ENCODE measurements at places on chromosomes 7 and 10. TPM values are rescaled to one million over a fixed set of nuclear protein-coding genes. Genes with fewer than 3 reads are reported as not detected.

DNA sequence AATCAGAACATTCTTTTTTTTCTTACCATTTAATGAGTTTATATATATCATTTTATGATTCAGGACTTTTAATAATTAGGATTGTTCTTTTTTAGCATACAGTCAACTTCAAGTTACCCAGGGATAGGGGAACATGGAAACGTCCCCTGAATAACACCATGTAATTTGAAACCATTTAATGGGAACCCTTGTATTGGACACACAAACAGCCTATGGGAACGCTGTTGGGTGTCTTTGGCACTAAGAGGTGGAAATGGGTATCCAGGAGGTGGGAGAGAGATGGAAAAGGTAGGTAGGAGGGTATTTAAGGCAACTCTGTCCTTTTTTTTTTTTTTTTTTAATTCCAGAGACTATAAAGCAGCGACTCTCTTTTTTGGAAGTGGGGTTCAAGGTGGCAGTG, 2.6 kb downstream of the LUC7L2 start:
- no peak for DNase-seq

GRCh38 chr7:3043544-3044371, at the start of gene CARD11:
Gene CARD11, minus strand, starts transcription at chr7:3043867. Its CDS starts 85,361 bp downstream, at chr7:2958506.
- peak; percentile 67 for DNase-seq

GRCh38 chr10:92014620-92015019, 91.0 kb downstream of the BTAF1 start:
- DNase-seq: no peak

DNA sequence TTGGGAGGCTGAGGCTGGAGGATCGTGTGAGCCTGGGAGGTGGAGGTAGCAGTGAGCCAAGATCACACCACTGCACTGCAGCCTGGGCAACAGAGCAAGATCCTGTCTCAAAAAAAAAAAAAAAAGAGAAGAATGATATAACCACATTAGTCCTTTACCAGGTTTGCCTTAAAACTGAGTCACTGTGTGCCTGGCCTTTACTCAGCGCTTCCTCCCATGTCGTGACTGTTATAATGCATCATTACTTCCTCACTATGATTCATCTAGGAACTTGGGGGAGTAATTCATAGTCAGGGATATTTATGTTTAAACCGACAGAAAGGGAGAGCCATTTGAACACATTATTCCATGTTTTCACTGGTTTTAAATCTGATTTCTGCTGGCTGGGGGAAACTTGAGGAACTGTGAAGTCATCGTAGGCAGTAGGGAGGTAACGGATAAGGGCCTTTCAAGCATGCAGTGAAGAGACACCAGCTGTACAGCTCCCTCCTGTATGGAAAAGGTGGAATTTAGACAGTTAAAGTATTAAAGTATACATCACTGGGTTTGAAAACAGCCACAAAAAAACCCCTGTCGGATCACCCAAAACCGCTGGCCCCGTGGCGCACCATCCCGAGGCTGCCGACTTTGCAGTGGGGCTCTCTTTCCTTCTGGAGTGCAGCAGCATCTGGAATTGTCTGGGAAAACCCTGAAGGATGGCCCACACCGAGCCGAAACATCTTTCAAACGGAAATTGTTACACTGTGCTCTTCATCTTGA, 119.8 kb downstream of the NKX6-2 start:
- peak; percentile 28 for DNase-seq

GRCh38 chr7:106639476-106640334, 21.3 kb downstream of the CCDC71L start:
- DNase-seq: no peak

DNA sequence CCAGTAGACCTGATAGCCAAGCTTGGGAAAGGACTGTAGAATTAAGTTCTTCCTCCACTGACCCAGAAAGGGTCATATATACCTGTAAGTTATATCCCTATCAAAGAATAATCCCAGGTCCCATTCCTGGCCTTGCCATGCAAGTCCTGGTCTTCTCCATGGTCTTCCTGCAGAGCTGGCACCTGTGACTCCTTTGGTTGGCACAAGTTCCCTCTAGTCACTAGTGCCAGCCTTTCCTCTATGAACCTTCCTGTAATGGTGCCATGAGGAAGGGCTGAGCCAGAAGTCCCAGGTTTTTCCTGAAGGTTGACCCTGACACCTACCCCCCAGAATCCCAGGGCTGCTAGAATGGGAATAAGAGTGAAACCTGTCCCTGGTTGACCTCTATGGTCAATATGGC, 54.1 kb upstream of the UNC5B start:
- DNase-seq: no peak

GRCh38 chr7:38428041-38428440, 154.6 kb upstream of the TARP start:
- DNase-seq: no peak

GRCh38 chr10:98033515-98033914, 3.1 kb upstream of the CRTAC1 start:
- no peak for DNase-seq

DNA sequence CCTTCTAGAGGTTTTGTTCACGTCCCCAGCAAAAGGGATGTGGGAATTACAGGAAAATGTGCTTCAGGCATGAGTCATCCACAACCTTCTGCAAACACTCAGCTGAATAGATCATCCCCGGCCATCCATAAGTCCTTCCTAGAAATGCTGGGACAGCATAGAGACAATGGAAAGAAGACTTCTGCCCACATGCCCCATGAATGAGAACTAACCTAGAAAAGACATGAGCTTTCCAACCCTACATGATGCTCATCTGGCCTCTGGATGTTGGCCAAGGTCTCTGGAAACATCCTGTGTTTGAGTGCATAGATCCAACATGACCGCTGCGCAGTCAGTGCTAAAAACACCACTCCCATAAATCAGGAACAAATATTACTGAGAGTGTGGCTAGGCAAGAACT, 277.5 kb downstream of the PLXNA4 start:
- DNase-seq: no peak

DNA sequence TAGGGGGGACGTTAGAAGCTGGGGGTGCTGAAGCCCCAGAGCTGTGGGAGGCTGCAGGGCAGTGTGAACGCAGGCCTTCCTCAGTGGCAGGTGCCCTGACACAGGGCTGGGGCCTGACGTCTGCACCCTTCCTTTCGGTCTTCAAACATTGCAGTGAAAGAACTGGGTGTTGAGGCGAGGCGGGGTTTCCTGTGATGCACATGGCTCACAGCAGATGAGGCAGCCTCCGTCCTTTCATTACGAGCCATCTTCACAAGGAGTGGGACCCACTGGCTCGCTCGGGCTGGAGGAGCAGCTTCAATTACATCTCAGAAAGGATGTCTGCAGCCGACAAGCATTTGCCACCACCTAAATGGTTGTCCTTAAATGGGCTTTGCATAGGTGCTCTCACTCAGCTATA, 180.3 kb upstream of the SHH start:
- no peak for DNase-seq

GRCh38 chr10:122341141-122341810, 33.2 kb upstream of the PLEKHA1 start:
- DNase-seq: no peak

DNA sequence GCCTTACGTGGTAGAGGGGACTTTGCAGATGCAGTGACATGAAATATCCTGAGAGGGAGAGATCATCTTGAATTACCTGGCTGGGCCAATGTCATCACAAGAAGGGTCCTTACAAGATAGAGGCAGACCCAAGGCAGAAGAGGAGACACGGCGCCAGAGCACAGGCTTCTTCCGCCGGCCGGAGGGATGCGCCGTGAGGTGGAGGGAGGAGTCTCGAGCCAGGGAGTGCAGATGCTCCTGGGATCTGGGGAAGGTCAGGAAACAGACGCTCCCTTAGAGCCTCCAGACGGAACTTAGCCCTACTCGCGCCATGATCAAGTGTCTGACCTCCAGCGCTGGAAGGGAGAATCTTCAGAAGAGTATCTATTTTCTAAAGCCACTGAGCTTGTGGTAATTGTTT, 304.8 kb downstream of the GLRX3 start:
- DNase-seq: no peak

DNA sequence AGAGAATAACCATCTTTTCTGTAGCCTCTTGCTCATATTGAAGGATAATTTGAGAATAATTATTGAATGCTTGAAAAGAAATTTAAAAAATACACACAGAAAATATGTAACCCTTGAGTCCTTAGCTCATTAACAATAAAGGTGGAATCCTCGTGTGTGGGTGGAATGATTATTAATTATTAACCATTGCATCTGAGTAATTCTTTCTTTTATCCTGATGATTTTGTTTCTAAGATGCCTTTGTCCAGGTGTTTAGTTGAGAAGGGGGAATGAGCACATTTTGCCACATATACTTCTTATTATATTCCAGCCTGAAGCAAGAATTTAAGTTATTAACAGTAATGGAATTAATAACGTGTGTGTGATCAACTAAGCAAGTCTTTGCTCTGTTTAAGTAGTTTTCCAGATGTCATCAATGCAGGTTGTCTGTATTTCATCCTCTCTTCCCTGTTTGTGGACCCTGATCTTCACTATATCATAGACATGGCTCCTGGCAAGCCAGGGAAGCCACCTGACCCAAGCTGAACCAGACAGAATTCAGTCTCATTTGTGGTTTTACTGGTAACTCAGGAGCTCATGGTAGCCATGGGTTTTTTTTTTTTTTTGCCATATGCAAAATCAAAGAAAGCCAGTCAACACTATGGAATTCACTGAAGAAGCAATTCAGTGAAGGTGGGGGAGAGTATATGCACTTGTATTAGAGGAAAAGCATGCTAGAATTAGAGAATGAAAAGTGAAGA, 144.3 kb downstream of the KIF20B start:
- no peak for DNase-seq

- DNase-seq: no peak
Observed at GRCh38 chr7:137590071-137590755, 246.7 kb upstream of the PTN start.

DNA sequence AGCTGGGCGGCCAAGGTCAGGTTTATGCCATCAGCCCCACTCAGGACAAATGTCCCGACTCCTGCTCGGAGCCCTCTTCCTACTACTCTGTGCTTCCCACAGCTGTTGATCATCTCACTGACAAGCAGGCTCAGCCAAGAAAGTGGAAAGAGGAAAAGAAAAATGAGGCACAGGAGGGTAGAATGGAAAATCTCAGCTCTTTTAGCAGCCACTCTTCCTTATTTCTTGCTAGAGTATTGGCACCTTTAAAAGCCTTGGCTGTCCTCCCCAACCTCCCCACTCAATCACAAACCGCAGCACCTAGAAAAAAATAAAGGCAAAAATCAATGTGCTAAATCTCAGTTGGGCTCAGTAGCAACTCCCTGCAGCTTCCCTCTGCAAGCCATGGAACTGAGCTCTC, 35.3 kb upstream of the AGK start:
- DNase-seq: no peak

- DNase-seq: no peak
Observed at GRCh38 chr10:70669015-70669414, 3.3 kb upstream of the ADAMTS14 start.

DNA sequence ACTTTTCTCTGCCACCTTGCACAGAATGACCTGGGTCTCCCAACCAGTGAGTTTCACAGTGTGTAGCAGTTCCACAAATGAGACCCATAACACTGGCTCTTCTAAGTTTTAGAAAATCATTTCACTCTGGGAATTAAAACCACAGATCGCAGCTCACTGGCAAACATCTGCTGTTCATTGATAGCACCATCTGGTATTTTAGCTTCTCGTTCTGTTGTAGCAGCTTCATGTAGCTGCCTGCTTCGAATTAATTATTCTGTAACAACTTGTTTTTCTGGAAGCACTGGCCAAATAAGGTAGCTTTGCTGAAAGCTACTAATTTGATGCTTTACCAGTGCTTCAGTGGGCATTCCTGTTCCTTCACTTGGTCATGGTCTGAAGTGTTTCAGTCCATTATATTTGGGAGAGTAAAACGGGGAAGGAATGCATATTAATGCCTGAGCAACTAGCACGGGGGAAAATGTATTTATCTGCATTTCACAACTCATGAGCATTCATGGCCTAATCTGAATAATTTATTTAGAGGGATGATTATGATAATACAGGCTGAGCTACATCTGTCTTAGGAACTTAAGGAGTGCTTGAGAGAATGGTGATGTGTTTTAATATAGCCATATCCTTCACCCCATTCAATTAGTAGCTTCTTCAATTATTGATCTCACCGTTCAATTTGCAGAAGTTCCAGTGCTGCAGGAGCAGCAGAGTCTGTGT, 447.4 kb downstream of the XPNPEP1 start:
- DNase-seq: no peak

GRCh38 chr10:96902731-96903358, 70.7 kb downstream of the LCOR start:
- no peak for DNase-seq

GRCh38 chr10:3528271-3528670, 256.7 kb downstream of the KLF6 start:
- no peak for DNase-seq

DNA sequence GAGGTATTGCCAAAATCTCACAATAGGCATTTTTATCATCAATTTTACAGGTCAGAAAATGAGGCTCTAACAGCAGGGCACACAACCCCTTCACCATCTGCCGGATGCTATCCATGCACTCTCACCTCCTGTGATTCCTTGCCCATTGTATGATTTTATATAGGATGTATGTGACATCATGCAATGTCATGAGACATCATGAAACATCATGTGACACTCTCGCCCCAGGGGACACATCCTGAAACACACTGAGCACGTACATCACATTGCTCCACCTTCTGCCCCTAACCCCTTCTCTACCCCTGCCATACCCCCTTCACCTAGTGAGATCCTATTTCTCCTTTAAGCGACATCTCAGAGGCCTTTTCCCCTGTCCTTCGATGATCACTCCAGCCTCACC, 189.4 kb downstream of the FRMD4A start:
- no peak for DNase-seq

- peak; percentile 89 for DNase-seq
Observed at GRCh38 chr7:36286226-36286625, 103.4 kb upstream of the ANLN start.

- DNase-seq: no peak
Observed at GRCh38 chr7:92987538-92987937, 130.2 kb downstream of the SAMD9 start.

The HOXA11 gene
- total RNA-seq: not detected

The MRM2 gene
- total RNA-seq: 18.2 TPM

The MYOZ1 gene
- not detected for total RNA-seq

The ABCB4 gene
- total RNA-seq: 1.7 TPM

The ARMS2 gene
- total RNA-seq: not detected

The NPY gene
- total RNA-seq: not detected

The TBXAS1 gene
- total RNA-seq: 1.6 TPM

The OR2A42 gene
- not detected for total RNA-seq

The KLF14 gene
- not detected for total RNA-seq

The CACNB2 gene
- total RNA-seq: not detected

The EMX2 gene
- total RNA-seq: not detected

The H2BK1 gene
- 2.5 TPM for total RNA-seq

The GIMAP1 gene
- total RNA-seq: 119 TPM

The AGR3 gene
- not detected for total RNA-seq

The GAD2 gene
- total RNA-seq: not detected

The TUBAL3 gene
- not detected for total RNA-seq
